ENCODE measurements at places on chromosomes 6 and 20.

DNA sequence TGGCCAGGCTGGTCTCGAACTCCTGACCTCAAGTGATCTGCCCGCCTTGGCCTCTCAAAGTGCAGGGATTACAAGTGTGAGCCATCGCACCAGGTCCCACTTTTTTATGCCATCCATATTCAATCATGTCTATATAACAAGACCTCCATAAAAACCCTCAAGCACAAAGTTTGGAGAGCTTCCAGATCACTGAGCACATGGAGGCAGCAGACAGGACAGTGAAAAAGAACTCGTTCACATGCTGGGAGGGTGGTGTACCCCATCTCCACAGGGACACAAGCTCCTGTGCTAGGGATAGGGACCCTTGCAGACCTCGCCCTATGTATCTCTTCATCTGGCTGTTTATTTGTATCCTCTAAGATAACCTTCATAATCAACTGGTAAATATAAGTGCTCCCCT, 30.3 kb downstream of the KIF13A start:
- DNase-seq, result no peak

DNA sequence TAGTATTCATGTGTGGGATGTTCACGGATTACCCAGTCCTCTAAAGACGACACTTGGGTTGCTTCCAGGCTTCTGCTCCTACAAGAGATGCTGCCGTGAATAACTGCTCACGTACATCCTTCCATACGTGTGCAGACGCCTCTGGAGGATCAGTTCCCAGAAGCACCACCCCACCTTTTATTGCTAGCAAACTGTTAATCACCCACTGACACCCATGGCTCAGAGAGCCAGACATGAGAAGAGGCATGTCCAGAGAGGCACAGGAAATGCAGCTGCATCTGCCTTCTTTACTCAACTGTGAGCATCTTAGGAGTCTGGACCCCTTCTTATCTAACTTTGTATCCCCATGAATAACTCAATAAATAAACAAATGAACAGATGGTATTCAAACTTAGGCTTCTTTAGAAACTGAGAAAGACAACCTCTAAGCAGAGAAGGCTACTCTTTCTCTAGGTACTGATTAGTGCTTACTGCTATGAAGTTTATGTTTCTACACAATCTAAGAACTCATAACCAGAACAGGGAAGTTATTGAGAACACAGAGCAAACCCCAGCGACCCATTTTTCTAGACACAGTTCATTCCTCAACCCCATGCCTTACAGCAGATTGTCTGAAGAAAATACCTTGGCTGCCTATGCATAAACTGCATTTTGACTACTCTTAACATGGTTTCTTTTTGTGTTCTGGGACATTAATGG, 228.7 kb upstream of the RREB1 start:
- DNase-seq, result no peak

GRCh38 chr20:46954490-46955038, 59.9 kb downstream of the EYA2 start:
- no peak for DNase-seq

DNA sequence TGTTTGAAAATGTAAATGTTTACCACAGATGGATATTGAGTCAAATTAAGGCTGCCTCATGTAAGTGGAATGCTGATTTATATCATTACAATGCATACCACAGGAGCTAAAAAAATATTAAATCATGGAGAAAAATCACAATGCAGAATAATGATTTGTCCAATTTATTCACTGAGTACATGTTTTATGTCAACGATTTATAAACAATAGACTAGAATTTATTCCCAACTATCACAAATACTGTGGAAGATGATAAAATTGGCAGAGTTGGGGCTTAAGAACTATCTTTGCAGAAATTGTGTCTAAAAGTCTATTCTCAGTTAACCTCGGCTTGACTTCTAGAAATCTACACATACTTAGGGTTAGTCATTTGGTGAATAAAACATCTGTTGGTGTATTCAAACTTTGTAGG, 472.1 kb upstream of the MARCKS start:
- no peak for DNase-seq

DNA sequence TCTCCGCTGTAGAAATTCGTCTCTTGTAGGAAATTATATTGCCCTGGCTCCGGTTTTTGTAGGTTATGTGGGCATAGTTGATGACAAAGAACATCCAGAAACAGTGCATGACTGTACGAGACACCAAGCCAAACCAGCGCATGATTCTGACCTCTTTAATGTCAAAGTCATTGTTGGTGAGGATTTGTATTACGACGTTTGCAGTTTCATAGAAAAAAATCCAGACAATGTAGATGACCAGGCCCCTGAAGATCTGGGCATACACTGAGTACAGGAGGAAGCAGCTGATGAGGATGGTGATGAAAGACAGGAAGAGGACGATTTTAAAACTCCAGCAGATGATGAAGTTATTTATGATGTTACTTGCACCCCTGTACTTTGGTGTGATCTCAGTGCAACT, 39.1 kb upstream of the TBC1D22B start:
- no peak for DNase-seq

GRCh38 chr20:58668901-58669286, 17.8 kb downstream of the STX16 start:
- DNase-seq, result no peak

- DNase-seq, result no peak
Observed at GRCh38 chr6:38370653-38371601, 268.8 kb downstream of the BTBD9 start.
